Renal cortical epithelial cell (primary cell): ENCODE measurements at places on chromosomes 11 and 22. TPM values are rescaled to one million over a fixed set of nuclear protein-coding genes. Genes with fewer than 3 reads are reported as not detected.

DUSP8 gene
- 1.9 and 9.0 TPM in 2 replicates for total RNA-seq

NAALADL1 gene
- 7.8 and 10.9 TPM in 2 replicates for total RNA-seq

RTN4R gene
- total RNA-seq: 1.2 and 2.0 TPM in 2 replicates

PRODH gene
- 1.9 and 4.3 TPM in 2 replicates for total RNA-seq

HTR3A gene
- 0.35 TPM in 2 replicates for total RNA-seq

MAP6 gene
- 0.35 and 3.2 TPM in 2 replicates for total RNA-seq
